ENCODE measurements at places on chromosomes 5 and 9.

DNA sequence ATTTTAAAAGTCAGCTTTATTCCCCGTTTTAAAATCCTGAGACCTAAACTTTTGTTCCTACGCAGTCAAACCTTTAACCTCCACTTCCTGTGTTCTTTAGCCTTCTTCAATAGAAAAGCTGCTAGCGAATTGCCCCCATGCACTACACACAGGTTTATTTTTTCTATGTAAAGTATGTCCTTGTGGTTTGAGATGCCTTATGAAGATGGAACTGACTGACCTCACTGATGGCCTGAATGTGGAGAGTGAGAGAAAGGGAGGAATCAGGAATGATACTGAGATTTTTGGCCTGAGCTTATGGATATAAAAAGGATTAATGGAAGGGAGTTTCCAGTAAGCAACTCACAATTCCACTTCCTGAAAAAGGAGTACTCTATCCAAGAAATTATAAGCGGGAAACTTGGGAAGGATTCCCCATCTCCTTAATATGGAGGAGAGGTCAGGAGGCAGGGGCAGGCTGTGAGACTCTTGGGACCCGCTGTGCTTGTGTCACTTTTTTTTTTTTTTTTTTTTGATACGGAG, 89.5 kb downstream of the UGCG start:
- no peak for DNase-seq

DNA sequence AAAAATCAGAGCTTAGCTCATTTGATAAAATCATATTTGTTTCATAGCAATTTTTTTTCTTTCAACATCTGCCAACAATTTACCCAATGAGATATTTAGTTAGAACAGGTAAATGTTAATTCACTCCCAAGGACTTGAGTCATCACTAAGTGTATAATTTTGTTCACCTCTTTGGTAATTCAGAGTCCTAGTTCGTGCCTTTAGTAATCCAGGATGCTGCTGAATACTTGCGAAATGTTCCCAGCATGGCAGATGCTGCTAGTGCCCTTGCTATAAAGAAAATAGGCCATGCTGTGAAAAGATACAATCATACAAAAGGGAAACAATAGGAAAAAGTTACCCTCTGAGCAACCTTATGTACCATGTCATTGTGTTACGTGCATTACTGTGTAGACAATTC, 210.5 kb downstream of the CSNK1G3 start:
- DNase-seq, result no peak

GRCh38 chr9:17926246-17926645, 347.4 kb downstream of the SH3GL2 start:
- DNase-seq, result no peak

DNA sequence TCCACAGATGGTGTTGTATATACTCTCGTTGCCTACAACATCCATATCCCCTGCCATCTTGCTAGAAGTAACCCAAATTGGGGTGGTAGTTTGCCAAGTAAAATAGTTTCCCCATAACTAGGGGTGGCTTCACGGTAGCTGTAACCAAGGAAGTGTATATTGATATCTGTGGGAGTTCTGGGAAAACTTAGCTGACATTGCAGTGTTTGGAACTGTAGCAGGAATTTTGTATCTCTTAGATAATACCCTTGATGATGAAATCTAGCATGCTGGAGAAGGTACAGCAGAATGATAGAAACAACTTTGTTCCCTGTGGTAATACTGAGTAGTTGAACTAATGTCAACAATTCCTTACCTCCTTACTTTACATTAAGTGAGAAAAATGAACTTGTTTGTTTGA, 29.8 kb downstream of the FBXL7 start:
- no peak for DNase-seq

DNA sequence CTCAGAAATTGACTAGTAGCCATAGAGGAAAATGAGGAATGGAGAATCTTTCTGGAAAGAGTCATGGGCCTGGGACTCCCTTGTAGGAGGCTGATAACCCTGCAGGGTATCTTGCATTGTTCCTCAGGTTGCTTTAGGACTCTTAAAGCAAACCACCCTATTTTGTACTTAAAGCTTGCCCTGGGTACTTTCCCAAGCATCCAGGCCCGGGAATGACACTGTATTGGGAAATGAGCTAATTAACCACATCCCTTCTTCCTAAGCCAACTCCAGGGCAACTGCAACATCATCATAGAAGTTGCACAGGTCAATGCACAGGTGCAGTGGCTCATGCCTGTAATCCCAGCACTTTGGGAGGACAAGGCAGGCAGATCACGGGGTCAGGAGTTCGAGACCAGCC, 55.9 kb downstream of the UGCG start:
- no peak for DNase-seq

DNA sequence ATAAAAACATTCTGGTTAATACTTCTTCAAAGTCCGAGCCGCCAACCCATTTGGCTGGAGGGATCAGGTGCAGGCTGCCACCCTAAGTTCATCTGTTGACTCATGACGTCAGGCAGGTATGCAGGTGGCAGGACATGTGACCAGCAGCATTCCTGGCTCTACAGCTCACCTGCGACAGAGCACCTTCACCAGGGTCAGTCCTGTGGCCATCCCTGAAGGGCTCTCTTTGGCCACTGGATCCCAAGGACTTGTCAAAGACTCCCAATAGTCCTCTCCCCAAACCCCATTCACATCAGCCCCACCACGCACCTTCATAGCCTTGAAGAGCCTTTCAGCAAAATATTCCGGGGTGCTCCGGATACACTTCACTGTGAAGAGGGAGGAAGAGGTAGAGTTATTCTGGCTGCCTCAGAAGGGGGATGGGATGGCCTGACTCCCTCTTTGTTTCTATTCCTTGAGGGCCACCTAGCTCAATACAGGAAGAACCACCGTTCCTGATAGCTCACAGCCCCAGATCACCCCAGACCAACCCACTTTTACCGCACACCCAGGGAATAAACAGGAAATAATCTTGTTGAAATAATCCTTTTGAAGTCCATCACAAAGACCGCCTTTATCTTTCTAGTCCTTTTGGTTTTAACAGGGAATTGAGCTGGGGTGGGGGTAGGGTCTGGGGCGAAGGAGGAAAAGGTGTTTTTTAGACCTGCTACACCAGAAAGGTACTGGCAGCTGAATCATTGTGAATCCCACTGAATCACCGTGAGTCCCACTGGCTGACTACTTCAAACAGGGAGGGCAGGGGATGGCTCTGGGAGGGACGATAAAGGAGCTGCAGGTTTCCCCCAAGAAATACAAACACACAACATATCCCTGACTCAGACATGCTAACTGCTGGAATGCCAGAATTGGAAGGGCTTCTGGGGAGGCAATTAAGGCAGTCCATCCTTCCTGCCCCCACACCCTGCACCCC, 26.4 kb downstream of the ANXA6 start:
- DNase-seq, result no peak

DNA sequence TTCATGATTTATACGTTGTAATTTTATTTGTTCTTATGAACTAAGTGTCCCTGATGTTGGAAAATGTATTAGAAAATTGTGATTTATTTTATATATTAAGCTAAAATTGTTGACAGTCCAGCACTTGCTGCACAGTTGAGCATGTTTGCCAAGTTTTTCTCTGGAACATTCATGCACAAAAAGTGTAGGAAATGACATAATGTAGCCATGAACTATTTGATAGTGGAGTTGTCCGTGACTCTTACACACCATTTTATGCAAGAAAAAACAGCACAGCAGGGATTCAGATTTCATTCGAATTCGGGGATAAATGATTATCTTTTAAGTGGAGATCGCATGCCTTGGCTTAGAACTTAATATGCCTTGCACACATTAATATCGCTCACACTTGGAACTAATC, 708.6 kb upstream of the WWC1 start:
- no peak for DNase-seq

GRCh38 chr5:32223972-32224609, 50.0 kb upstream of the GOLPH3 start:
- no peak for DNase-seq

- no peak for DNase-seq
Observed at GRCh38 chr9:134283111-134283515, 43.1 kb upstream of the RXRA start.

DNA sequence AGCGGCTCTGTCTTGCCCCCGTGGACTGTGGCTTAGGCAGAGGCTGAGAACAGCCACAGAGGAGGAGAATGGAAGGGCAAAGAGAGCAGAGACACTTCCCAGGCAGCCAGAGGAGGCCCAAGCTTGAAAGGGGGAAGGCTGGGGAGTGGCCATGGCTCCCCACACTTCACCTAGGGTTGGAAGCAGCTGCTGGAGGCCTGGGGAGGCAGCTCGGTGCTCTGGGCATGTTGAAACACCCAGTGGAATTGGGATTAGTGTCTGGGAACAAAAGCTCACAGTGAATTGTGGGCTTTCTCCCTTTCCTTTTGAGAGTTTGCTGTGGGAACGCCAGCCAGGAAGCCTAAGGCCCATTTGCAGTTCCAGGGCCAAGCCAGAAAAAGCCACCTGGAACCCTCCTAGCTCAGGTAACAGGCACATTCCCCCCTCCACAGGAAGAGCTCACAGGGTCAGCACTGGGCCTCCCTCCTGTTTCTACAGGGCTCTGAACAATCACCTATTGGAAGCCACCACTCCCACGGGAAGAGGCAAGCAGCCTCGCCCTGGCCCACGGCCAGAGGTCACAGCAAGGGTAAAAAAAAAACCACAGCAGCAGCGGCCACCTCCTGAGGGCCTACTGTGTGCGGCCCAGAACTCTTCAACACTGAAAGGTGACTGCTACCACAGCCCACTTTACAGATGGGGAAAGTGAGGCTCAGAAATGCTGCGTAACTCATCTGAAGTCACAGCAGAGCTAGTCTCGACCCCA, 20.2 kb downstream of the EEIG1 start:
- DNase-seq, result no peak

GRCh38 chr5:169757016-169757415, 119.9 kb downstream of the DOCK2 start:
- no peak for DNase-seq

GRCh38 chr5:109567374-109568044, 122.2 kb upstream of the MAN2A1 start:
- no peak for DNase-seq

GRCh38 chr9:94269264-94269663, 10.2 kb downstream of the ZNF169 start:
- DNase-seq, result no peak

- DNase-seq, result no peak
Observed at GRCh38 chr5:82396871-82397514, 118.8 kb upstream of the RPS23 start.

GRCh38 chr5:122944051-122944450, 92.5 kb downstream of the PPIC start:
- no peak for DNase-seq

- DNase-seq, result no peak
Observed at GRCh38 chr9:136334541-136334940, 7.2 kb downstream of the GPSM1 start.

- no peak for DNase-seq
Observed at GRCh38 chr5:58015175-58015574, 444.7 kb downstream of the PLK2 start.

DNA sequence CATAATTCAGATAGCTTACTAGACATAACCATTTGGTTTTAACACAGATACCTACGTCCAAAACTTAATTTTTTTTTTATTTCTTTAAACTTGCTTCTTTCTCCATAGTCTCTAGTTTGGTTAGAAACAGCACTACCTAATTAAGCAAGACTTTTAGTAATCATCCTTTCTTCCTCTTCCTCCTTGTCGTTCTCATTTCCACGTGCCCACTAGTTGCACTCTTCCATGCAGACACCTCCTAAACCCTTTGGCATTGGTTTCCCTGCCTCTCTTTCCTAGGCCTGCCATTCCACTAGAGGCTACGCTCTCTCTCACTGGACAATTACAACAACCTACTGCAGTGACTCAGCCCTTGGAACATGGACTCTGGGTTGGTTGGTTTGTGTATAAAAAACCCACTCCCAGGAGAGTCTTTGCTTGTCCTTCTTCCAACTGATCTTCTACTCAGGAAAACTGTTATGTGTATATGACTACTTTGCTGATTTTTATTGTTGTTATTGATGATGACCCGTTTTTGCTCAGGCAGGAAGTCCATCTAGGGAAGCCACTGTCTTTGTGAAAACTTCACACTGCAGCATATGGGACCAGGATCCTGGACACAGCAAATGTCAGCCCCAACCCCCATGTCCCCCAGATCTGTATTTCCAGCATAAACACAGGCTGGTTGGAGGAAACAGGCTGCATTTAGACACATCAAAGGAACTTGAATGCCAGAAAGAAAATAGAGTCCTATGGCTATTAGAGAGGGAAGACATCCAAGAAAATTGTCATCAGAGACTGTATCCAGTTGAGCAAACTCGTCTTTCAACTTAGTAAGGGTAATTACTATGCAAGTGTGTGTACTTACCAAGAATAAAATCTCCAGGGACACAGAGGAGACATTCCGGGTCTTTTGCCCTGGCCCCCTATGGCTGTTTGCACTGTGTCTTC, 503.2 kb downstream of the GADD45G start:
- no peak for DNase-seq

DNA sequence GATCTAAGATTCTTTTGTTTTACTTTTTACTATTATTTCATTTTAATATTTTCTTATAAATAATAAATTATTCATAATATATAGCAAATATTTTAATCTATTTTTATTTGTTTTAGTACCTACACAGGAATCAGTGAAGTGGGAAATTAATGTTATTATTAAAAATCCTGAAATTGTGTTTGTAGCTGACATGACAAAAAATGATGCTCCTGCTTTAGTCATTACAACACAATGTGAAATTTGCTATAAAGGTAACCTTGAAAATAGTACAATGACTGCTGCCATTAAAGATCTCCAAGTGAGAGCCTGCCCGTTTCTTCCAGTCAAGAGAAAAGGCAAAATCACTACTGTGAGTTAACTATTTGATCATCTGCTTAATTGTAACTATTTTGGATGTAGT, 138.7 kb downstream of the VPS13A start:
- DNase-seq, result no peak

GRCh38 chr9:126965541-126966428, 51.2 kb downstream of the RALGPS1 start:
- no peak for DNase-seq

GRCh38 chr5:61334868-61335615, 3.0 kb downstream of the ZSWIM6 start:
- DNase-seq, result no peak

DNA sequence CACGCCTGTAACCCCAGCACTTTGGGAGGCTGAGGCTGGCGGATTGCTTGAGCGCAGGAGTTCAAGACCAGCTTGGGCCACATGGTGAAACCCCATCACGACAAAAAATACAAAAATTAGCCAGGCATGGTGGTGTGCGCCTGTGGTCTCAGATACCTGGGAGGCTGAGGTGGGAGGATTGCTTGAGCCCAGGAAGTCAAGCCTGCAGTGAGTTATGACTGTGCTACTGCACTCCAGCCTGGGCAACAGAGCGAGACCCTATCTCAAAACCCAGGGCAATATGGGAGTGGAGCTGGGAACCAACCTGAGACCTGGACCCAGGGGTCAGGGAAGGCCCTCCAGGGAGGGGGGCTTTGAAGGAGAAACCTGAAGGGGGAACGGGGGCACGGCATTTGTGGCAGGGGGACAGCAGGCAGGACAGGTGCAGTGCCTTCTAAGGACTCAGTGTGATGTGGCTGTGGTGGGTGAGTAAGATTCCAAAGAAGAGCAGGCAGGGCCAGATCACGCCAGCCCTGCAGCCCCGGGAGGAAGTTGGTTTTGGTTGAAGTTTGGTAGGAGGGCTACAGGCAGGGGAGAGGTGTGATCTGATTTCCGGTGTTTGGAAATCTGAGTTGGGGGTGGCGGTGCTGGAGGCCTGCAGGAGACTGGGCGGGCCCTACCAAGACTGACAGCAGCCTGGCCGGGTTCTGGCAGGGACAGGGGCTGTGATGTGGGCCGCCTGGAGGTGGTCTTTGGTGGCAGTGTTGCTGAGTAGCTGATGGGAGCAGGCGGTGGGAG, 46.2 kb downstream of the NTNG2 start:
- DNase-seq, result no peak

Data from stimulated activated CD8-positive, alpha-beta memory T cell treated with anti-CD3 and anti-CD28 coated beads, Interleukin-12 subunit alpha, Interleukin-12 subunit beta, amount 100 ng/mL, for 4 hours (primary cell).